ENCODE measurements at places on chromosomes 4 and X.
A peak's percentile ranks its signal among the peaks of the same experiment; 100 is the strongest.

GRCh38 chrX:93875621-93876282 lies 201.7 kb downstream of the FAM133A start:
- DNase-seq: no peak

DNA sequence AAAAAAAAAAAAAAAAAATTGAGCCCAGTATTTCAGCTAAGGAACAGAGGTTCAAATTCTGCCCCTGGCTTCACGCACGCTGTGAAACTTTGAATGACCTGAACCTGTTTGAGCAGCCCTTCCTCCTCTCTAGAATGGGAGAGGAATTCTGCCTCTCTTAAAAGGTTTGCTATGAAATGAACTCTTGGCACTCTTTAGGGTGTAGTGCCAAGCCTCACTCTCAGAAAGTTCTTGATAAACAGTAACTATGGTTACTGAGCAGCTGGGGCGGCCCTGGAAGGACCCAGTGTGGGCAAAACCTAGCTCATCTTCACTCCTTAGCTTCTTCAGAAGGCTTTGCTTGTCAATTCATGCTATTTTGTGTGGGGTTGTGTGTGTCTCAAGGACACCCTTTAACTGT lies 73.7 kb downstream of the GEMIN8 start:
- no peak for DNase-seq

GRCh38 chr4:151831526-151831925 lies 70.7 kb upstream of the GATB start:
- DNase-seq: no peak

DNA sequence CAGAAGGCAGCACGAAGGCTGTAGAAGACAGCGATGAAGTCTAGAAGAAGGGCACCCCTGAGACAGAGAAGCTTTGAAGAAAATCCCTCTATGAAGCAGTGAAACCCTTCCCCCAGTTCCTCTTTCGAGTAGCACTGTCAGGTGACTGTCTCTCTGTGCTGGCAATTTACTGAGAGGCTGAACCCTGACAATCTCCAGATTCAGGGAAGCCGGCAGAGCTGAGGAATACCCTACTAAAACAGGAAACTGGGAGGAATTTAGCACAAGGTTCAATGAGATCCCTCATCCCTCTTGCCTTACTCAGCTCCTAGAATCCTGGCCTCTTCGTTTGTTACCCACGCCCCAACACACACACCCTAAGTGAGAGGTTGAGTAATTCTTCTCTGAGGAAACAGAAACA lies 239.7 kb upstream of the NOCT start:
- no peak for DNase-seq

GRCh38 chr4:25915353-25915705 lies 1.3 kb downstream of the SMIM20 start:
- no peak for DNase-seq

DNA sequence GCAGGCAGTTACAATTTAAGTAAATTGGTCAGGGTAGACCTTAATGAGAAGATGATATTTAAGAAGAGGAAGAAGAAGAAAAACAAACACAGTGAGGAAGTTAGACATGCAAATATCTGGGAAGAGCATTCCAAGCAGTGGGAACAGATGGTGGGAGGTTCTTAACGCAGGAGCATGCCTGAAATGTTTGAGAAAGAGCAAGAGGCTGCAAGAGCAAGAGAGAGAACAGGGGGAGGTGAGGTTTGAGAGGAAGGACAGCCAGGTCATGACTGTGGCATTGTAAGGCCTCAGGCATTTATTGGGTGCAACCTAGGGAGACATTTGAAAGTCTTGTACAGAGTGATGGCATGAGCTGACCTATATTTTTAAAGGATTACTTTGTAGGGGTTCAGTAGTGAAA lies 136.0 kb downstream of the UGT8 start:
- no peak for DNase-seq

- no peak for DNase-seq
These were observed 371.7 kb downstream of the BCOR start for GRCh38 chrX:39725928-39726619.

DNA sequence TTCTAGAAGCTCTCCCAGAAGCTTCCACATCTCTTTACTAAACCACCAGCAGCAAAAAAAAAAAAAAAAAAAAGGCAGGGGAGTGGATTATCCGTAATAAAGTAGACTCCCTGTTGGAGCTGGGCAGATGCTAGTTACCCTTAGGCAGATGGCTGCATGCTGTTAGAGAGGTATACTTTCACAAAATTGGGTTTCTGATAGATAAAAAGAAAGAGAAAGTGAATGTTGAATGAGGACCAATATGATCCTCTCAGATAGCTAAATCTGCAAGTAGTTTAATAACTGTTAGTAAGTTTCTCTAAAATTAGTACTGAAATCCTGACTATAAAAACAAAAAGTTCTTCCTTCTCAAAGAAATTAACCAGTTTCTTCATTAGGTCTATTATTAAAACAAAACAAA lies 195.4 kb downstream of the ANAPC10 start:
- no peak for DNase-seq

- DNase-seq: no peak
These were observed 34.9 kb upstream of the VCX3B start for GRCh38 chrX:8429692-8430249.

GRCh38 chrX:40331762-40332161 lies 234.0 kb upstream of the BCOR start:
- no peak for DNase-seq

- no peak for DNase-seq
These were observed 33.9 kb downstream of the NBDY start for GRCh38 chrX:56762707-56763555.

DNA sequence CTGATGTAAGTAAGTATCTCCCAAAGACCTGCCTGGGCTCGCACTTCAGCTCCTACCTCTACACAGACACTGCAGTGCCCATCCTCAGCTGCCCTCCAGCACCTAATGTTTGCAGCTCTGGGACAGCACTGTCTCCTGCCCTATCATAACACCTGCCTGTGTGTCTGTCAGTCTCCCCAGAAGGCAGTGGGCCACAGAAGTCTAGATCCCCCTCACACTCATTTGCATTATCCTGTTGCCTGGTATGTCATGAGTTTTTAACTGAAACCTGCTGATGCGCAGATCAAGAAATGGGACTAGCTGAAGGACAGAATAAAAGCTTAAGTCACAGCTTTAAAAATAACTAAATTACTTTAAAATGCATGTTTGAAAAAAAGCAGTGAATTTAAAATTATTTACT lies 43.0 kb downstream of the LRP2BP start:
- no peak for DNase-seq

DNA sequence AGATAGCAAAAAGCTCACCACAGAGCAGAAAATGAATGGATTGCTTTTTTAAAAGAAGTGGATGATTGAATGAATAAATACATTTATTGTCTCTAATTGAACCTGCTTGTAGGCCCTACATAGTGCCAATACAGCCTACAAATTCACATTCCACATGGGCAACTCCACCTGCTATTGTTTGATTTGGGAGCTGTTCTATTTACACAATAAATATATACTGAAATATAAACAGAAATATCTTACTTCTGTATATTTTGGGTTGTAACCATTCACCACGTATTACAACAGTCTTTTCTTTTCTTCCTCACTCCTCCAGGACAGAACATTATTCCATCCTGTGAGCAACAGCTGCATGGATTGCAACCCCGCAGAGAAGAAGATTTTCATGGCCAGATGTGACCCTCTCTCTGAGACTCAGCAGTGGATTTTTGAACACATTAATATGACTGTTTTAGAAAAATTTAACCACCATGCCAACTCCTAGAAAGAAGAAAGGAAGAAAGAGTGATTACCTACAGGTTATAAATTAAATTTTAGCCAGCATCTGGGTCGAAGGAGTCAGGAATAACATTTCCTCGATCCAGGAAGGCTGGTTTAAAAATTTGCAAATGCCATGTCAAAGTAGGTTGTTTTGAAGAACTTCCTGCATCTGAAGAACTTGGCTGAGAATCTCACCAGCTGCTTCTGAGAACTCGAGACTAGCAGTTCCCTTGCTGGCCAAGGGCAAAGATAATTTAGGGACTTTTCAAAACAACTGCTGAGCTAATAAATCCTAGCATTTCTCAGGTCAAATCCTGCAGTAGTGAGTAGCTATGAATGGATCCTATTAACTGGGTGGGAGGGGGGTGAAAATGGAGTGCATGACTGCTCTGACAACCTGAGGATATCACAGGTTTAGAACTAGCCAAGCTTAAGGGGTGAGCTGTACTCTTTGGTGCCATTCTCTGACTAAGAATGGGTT lies 128.7 kb upstream of the GALNT7 start:
- no peak for DNase-seq

DNA sequence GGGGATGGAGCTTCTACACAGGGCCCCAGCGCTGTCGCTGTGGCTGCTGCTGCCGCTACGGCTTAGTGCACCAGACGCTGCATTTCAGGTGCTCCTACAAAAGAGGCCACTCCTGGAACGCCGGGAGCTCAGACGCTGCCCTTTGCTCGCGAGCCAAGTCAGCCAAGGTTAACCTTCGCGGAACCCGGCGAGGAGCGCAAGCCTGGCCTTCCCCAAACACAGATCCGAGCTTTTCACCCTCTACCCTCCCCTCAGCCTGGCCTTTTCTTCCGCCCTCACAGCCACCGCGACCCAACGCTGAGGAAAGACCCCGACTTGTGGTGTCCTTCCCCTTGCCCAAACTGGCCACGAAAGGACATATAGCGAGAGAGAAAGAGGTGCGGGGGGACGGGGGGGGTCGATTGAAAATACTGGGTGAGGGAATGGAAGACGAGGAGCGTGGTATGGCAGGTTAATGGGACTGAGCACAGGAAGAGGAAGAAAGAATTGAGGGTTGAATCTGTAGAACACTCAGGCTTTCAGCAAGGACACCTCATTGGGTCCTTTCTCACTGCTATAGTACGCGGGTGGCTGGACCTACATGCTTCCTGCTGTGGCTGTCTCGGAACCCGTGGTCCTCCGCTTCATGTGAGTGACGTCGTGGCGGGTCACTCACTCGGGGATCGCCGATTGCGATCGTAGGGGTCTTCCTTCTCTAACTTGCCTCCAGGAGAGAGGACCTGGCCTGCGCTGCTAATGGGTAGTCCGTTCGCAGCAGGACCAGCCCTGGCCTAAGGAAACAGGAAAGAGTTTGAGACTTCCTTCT lies at the start of the genes AIMP1 and TBCK:
AIMP1 (plus strand) TSS at position 583 of the 805 bp plus-strand sequence. CDS start 8,460 bp downstream, outside the sequence.
TBCK (minus strand) TSS at position 242 of the 805 bp plus-strand sequence. CDS start 7,249 bp downstream, outside the sequence.
- peak; percentile 91 for DNase-seq

DNA sequence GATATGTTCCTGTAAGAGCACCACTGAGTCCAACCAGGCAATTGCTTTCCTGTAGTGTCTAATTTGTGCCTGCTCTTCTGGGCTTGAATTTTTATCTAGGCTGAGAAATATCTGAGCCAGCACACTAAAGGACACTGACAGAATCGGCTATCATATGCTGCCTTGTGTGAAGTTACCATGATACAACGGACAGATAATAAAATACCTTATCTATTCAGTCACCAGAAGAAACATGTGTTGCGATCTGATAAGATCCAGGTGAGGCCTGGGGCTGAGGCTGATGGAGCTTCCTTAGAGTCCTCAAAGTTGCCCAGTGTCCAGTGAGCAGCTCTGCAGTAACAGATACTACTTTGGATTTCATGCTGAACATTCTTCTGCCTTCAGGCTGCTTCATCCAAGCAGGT lies 111.8 kb downstream of the ZNF518B start:
- DNase-seq: no peak

GRCh38 chrX:34371754-34372153 lies 239.6 kb upstream of the FAM47A start:
- DNase-seq: no peak

GRCh38 chr4:78372355-78372988 lies 179.1 kb upstream of the ANXA3 start:
- DNase-seq: no peak

GRCh38 chr4:145289403-145290076 lies 109.2 kb upstream of the OTUD4 start:
- no peak for DNase-seq

GRCh38 chr4:148141501-148141900 lies 300.7 kb downstream of the NR3C2 start:
- DNase-seq: no peak

GRCh38 chr4:143337600-143338287 lies 1.1 kb downstream of the GAB1 start:
- DNase-seq: no peak

DNA sequence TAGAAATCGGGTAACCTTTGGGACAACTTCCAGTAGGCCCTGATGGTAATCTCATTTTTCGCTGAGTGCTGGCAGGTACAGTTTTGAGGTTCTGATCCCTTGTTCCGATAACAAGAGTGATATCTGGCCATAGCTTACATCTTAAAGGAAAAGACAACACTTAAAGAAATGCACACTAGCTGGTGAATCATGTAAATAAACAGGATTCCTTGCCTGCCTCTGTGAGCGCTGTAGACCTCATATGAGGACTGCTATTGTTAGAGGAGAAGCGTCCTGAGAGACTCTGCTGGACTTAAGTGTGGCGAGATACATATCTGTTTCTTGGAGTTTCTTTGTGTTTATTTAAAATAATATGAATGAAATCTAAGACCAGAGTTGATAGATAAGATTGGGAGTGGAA lies 149.3 kb upstream of the SLC4A4 start:
- no peak for DNase-seq

DNA sequence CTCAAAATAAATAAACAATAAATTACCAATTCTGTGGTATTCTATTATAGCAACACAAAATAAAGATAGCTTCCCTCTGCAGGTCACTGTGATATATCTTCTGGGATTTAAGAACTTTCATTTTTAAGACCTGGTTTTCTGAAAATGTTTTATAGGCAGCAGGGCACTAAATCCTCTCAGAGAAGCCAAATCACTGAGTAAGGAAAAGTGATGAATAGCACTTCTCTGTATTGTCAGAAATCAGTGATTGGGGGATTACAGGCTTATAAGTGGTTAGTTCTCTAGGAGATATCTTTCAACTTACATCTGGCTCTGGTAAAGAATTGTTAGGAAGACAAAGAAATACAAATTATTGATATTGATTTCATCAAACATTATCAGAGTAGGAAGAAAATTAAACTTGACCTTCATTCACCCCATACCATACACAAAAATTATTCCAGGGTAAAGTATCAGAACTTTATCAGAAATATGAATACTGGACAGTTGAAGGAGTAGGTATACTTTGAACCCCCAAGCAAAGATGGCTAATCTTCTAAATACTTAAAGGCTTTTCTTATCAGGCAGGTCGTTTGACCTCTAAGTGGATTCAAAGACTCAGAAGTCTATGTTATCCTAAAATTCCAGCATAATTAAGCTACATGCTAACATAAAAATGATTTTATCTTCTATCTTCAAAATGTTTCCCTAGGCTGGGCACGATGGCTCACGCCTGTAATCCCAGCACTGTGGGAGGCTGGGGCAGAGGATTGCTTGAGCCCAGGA lies 81.6 kb upstream of the USP9X start:
- no peak for DNase-seq

DNA sequence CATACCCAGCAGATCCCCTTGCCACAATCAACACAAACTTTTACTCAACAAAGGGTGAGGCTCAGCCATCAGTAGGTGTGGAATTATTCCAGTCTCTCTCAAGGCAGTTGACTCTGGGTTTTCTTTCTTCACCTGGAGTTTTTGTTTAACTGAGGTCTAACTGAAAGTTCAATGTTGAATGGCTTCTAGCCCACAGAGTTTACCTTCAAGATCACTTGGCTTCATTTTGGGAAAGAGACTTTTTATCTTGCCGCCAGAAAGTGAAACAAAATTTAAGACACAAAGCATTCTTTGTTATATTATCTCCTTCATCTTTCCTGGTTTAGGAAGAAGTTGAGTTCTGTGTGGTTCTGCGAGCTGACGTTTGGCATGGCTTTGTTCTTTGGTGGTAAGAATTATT lies 83.8 kb upstream of the RASGEF1B start:
- DNase-seq: no peak
